ENCODE measurements at places on chromosomes 4 and X.
A peak's percentile ranks its signal among the peaks of the same experiment; 100 is the strongest.

GRCh38 chr4:23135792-23136645 lies 443.3 kb downstream of the GBA3 start:
- H3K27me3 ChIP-seq = no peaks in the 10 kb centered on the region
- H3K4me3 ChIP-seq = no peak overlapping the region
- no peak overlapping the region for H3K27ac ChIP-seq

GRCh38 chr4:70365479-70365878 lies 4.9 kb downstream of the SMR3A start:
- H3K4me1 ChIP-seq = no peaks in the 10 kb centered on the region
- no peaks in the 10 kb centered on the region for H3K27me3 ChIP-seq
- no peak overlapping the region for H3K27ac ChIP-seq
- H3K36me3 ChIP-seq = no peaks in the 10 kb centered on the region
- DNase-seq = no peak

DNA sequence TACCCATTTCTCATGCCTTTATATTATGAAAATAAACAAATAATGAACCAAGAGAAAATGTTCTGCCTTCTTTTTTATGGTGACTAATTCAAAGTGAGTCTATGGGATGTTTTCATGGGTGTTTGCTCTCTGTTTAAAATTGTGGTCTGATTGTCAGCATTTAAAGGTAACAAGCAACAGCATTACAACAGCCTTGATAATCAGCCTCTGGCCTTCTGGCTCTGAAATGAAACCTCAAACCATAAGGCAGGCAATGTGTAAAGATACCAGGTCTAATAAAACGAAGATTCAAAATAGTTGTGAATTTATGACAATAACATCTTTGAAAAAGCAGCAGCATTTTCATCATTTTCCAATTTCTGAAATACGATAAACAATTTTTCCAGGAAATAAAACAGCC lies 63.7 kb downstream of the FAM13A start:
- no peak for DNase-seq
- H3K4me3 ChIP-seq = no peak overlapping the region
- no peaks in the 10 kb centered on the region for H3K4me1 ChIP-seq

GRCh38 chrX:37684973-37685372 lies 618 bp upstream of the XK start:
- no peak overlapping the region for H3K4me3 ChIP-seq
- H3K36me3 ChIP-seq = no peaks in the 10 kb centered on the region
- H3K27ac ChIP-seq = no peak overlapping the region
- H3K27me3 ChIP-seq = no peaks in the 10 kb centered on the region
- no peak for DNase-seq

DNA sequence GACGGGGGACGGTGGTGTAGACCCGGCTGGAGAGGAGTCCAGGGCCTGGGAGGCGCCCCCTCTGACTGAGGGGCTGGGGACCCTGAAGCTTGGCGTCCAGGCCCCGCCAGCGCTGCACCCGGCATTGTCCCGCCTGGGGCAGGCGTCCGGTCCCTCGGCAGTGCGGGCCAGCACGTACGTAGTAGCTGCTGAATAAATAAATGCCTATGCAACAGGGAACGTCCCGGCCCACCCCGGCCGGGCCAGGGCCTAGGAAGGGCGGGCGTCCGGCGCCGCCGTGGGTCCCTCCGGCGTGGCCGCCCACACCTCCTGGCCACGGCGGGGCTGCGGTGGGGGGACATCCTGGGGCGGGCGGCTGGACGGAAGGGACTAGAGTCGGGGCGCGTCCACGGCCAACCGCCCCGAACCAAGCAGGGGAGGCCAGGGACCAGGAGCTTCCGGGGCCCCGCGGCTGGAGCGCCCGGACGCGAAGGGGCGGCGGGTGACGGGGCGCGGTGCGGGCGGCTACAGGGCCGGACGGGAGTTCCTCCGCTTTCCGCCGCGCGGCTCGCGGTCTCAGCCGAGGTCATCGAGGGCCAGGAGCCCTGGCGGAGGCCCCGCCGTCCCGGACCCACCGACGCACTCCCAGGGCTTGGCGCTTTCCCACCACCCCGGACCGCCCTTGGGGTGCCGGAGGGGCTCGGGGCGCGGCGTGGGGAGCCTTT lies 886 bp upstream of the WWC2 start:
- H3K27ac ChIP-seq = no peak overlapping the region
- H3K4me3 ChIP-seq = no peak overlapping the region
- DNase-seq = no peak
- H3K4me1 ChIP-seq = no peaks in the 10 kb centered on the region

DNA sequence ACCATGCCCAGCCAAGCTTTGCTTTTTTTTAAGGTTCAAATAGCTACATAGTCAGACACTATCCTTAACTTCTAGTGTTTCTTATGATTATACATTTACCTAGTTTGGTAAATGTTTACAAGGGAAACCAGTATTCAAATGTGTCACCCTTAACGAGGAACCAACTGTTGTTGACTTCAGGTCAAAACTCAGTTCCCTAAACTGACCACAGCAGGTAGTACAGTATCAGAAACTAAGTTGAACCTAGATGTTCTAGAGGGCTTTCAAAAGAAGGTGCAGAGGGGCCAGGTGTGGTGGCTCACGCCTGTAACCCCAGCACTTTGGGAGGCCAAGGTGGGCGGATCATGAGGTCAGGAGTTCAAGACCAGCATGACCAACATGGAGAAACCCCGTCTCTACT lies 11.3 kb downstream of the GPC4 start:
- H3K36me3 ChIP-seq = no peaks in the 10 kb centered on the region
- H3K27ac ChIP-seq = no peak overlapping the region
- no peaks in the 10 kb centered on the region for H3K27me3 ChIP-seq
- no peak overlapping the region for H3K4me3 ChIP-seq
- no peaks in the 10 kb centered on the region for H3K4me1 ChIP-seq

GRCh38 chr4:14583331-14583730 lies 418.9 kb upstream of the CPEB2 start:
- no peak for DNase-seq
- H3K27me3 ChIP-seq = no peaks in the 10 kb centered on the region
- no peaks in the 10 kb centered on the region for H3K4me1 ChIP-seq
- H3K27ac ChIP-seq = no peak overlapping the region
- no peaks in the 10 kb centered on the region for H3K36me3 ChIP-seq

GRCh38 chr4:25654971-25655963 lies at the start of gene SLC34A2:
Gene SLC34A2 (plus strand): TSS chr4:25655851. CDS start chr4:25662501, 6,650 bp downstream.
- no peak within 1 kb of the TSS for H3K4me3 ChIP-seq
- no peak for DNase-seq
- no peak within 1 kb of the TSS for H3K27ac ChIP-seq
- H3K36me3 ChIP-seq = no peaks in the 10 kb centered on the region
- H3K27me3 ChIP-seq = no peaks in the 10 kb centered on the region

DNA sequence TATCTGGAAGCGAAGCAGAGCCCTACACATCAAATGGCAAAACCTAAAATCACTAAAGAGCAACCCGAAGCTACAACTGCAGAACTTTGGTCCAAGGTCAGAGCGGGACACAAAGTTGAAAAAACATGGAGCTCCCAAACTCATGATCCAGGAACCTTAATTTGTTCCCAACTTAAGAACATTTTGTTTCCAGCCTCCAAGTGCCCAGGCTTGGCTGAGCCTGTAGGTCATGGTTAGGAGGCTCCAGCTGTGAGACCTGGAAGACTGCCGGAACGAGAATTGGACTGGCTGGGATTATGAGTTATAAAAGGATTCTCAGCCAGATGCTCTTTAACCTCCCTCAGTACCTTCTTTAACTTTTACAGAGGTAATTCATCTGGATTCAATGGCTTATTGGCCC lies 349.1 kb upstream of the DDX53 start:
- no peak for DNase-seq
- no peak overlapping the region for H3K4me3 ChIP-seq
- H3K27ac ChIP-seq = no peak overlapping the region
- no peaks in the 10 kb centered on the region for H3K36me3 ChIP-seq
- no peaks in the 10 kb centered on the region for H3K4me1 ChIP-seq

DNA sequence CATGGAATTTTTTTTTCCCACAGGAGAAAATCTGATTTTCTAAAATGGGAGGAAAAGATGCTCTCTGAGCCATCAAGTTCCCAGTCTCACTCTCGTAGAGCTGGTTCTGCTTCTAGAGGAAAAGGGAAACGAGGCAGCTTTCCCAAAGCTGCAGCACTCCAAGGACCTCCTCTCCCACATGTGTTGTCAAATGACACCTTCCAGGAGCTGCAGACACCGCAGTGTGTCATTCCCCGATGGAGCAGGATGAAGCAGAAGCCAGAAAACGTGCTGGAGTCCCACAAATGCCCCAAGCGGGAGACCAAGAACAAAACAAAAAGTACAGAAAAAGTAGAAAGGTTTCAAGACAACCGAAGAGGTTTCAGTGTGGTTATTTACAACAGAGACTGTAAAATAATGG lies 348.1 kb downstream of the ARHGAP10 start:
- no peaks in the 10 kb centered on the region for H3K36me3 ChIP-seq
- H3K4me1 ChIP-seq = no peaks in the 10 kb centered on the region
- no peak overlapping the region for H3K27ac ChIP-seq
- H3K4me3 ChIP-seq = no peak overlapping the region
- no peak for DNase-seq
- H3K27me3 ChIP-seq = 0 out of 2 replicates have a peak, but pooled peaks cover 3% of the 10 kb centered on the region

DNA sequence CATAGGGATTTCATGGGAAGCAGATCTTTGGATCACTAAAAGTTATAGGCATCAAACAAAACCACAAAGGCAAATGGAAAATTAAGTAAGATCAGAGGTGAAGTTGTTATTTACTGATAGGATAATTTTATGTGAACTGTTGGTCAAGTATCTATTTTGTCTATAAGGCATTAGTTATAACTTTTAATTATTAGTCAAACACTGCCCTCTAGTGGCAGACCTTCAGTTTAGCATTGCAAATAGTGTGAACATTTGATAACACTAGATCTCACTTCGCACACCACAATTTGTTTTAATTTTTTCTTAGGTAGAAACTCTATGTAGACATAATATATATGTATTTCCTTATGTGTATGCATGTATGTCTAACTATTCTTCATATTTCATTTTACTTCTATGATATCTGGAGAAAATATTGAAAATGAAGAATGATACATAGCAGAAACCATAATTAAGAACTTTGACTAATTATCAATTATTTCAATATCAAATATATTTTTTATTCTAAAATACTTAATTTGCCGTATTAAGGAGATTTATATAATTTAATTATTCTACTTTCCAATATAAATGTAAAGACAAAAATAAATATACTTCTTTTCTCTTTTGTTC lies 214.5 kb upstream of the TACR3 start:
- no peaks in the 10 kb centered on the region for H3K4me1 ChIP-seq
- H3K27ac ChIP-seq = no peak overlapping the region
- no peaks in the 10 kb centered on the region for H3K27me3 ChIP-seq
- DNase-seq = peak; percentile 84
- no peaks in the 10 kb centered on the region for H3K36me3 ChIP-seq
- H3K4me3 ChIP-seq = no peak overlapping the region

DNA sequence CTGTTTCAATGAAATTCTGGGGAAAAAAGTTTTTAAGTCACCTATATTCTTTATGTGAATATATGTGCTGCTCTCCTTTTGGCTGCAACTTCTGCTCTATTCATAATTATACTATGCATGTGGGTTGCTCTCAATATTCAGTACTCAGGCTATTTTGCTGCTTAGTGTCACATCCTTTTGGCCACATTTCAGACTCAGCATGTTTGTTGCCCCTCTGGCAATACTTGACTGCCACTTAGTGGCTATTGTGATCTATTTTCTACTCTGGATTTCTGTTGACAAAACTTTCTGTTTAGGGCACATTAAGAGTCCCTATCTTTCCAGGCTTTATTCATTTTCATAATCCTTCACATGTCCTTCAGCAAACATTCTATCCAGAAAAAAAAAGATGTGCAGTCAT lies 15.8 kb upstream of the CT45A1 start:
- H3K4me3 ChIP-seq = no peak overlapping the region
- DNase-seq = no peak
- H3K36me3 ChIP-seq = no peaks in the 10 kb centered on the region
- H3K27me3 ChIP-seq = no peaks in the 10 kb centered on the region

- H3K4me3 ChIP-seq = no peak overlapping the region
- no peaks in the 10 kb centered on the region for H3K27me3 ChIP-seq
- no peak overlapping the region for H3K27ac ChIP-seq
- no peak for DNase-seq
Observed at GRCh38 chr4:24533364-24533763, 51.0 kb downstream of the DHX15 start.

GRCh38 chr4:156971676-156972378 lies at the start of gene PDGFC:
Gene PDGFC (minus strand): TSS chr4:156971799. CDS start chr4:156970903, 896 bp downstream.
- no peaks in the 10 kb centered on the region for H3K27me3 ChIP-seq
- H3K27ac ChIP-seq = no peak within 1 kb of the TSS
- H3K4me3 ChIP-seq = no peak within 1 kb of the TSS
- no peaks in the 10 kb centered on the region for H3K4me1 ChIP-seq
- no peaks in the 10 kb centered on the region for H3K36me3 ChIP-seq

- no peaks in the 10 kb centered on the region for H3K36me3 ChIP-seq
- H3K27me3 ChIP-seq = no peaks in the 10 kb centered on the region
- no peak overlapping the region for H3K4me3 ChIP-seq
- DNase-seq = no peak
- H3K4me1 ChIP-seq = no peaks in the 10 kb centered on the region
- no peak overlapping the region for H3K27ac ChIP-seq
Observed at GRCh38 chrX:104195013-104195412, 28.8 kb downstream of the FAM199X start.

DNA sequence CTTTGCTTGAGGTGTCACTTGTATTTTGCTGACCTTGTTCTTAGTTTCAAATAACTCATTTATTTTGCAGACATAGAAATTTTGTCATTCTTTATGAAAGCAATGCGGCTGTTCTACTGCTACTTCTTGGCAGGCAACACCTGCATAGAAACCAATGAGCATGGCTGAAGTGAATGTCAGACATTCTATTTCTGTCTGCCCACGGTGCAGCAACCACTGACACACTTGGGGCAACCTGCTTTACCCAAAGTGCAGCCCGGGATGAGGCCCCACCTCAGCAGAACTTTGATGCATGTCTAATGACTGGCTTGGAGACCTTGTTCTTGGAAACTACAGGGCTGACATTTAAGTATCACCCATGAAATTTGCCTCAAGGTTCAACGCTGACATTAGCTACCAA lies 93.6 kb downstream of the RBM47 start:
- H3K4me1 ChIP-seq = peaks cover 18% of the 10 kb centered on the region
- H3K4me3 ChIP-seq = no peak overlapping the region
- no peaks in the 10 kb centered on the region for H3K36me3 ChIP-seq
- DNase-seq = peak; percentile 84

GRCh38 chr4:79886021-79886420 lies 187.0 kb downstream of the ANTXR2 start:
- no peaks in the 10 kb centered on the region for H3K36me3 ChIP-seq
- no peaks in the 10 kb centered on the region for H3K27me3 ChIP-seq
- no peaks in the 10 kb centered on the region for H3K4me1 ChIP-seq
- no peak overlapping the region for H3K27ac ChIP-seq
- H3K4me3 ChIP-seq = no peak overlapping the region

- peaks cover 31% of the 10 kb centered on the region for H3K4me1 ChIP-seq
- no peak for DNase-seq
- H3K4me3 ChIP-seq = no peak overlapping the region
Observed at GRCh38 chr4:40321574-40322275, 13.4 kb upstream of the CHRNA9 start.

- H3K36me3 ChIP-seq = no peaks in the 10 kb centered on the region
- no peaks in the 10 kb centered on the region for H3K27me3 ChIP-seq
- no peak overlapping the region for H3K27ac ChIP-seq
- DNase-seq = peak; percentile 45
- no peak overlapping the region for H3K4me3 ChIP-seq
Observed at GRCh38 chr4:41647383-41647782, 101.1 kb downstream of the PHOX2B start.
